ENCODE measurements at places on chromosomes 13 and 19.
A peak's percentile ranks its signal among the peaks of the same experiment; 100 is the strongest.

DNA sequence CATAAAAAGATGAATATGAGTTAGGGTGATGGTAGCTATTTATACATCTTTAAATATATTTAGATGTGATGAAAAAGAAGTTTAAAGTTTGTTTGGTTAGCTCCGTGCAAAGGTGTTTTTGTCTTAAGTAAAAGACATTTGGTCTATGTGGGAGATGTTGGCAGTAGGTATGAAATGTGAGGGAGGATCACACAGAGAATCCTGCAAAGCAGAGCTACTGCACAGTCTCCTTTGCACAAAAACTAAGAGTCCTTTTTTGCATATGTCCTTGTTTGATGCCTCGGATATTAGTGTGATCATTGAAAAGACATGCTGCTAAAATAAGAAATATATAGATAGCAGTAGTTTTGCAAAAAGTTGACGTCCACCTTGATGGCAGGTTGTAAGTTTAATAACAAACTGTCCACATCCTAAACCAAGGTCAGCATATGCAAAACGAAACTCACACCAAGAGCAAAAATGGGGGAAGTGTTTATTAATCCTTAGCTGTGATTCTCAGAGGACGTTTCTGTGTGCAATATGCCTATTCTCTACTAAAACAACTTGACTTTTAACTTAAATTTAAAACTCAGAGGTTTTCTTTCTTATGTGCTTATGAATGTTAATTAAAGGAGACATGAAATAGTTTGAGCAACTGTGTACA, 870.1 kb downstream of the PCDH9 start:
- DNase-seq, result no peak

GRCh38 chr13:36354842-36355623, 8.8 kb upstream of the SPART start:
- no peak for DNase-seq

- DNase-seq, result no peak
Observed at GRCh38 chr13:111577956-111578605, 257.6 kb downstream of the TEX29 start.

GRCh38 chr13:98810746-98811145, 58.3 kb upstream of the SLC15A1 start:
- no peak for DNase-seq

- no peak for DNase-seq
Observed at GRCh38 chr19:55244004-55244680, 14.7 kb downstream of the PPP6R1 start.

DNA sequence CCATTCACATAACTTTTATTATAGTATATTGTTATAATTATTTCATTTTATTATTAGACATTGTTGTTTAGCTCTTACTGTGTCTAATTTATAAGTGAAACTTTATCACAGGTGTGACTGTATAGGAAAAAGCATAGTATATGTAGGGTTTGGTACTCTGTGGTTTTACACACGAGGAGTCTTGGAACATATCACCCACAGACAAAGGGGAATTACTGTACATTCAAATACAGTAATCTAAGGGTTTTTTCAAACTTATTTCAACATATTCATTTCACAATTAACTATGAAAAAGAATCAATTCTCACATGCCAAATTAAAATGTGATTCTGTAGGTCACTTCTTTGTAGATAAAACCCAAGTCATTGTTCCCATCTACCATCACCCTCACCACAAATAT, 46.0 kb downstream of the RBM26 start:
- no peak for DNase-seq

DNA sequence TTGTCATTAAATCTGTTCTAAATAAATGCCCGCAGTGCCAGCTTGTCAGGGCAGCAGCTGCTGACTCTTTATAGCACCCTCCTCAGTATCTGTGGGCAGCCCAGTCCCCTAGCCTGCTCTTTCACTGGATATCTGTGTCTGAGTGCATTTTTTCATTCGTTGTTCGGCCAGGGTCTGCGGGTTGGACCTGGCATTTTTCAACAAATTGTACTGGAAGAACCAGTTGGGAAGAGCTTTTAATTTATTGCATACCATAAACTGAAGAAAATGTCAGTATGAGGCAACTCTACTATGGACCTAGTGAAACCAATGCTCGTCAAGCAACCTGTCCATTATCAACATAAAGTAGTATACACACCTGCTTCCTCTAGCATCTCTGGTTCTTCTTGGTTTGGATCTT, 8.6 kb downstream of the NLRP13 start:
- DNase-seq, result no peak

DNA sequence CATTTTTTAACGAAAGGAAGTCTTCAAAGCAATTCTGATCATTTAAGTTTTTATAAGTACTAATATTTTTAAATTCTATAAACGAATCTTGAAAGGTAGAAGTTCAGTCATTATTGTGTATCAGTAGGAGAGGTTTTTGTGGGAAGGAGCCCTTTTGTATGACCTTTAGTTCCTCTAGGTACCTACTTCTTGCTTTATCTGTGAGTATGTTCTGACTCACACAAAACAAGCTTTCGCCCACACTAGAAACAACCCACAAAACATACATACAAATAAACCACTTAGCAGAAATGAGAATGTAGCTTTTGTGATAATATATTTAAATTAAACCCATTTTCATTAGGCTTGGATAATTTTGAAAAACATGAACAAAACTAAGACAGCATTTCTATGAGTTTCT, 27.8 kb downstream of the ERCC5 start:
- DNase-seq, result no peak

GRCh38 chr19:488505-489417, 7.5 kb upstream of the MADCAM1 start:
- DNase-seq, result peak; percentile 96

- DNase-seq, result no peak
Observed at GRCh38 chr19:57305056-57305455, 15.2 kb upstream of the ZNF543 start.

- no peak for DNase-seq
Observed at GRCh38 chr13:100564444-100565223, 24.0 kb downstream of the GGACT start.

DNA sequence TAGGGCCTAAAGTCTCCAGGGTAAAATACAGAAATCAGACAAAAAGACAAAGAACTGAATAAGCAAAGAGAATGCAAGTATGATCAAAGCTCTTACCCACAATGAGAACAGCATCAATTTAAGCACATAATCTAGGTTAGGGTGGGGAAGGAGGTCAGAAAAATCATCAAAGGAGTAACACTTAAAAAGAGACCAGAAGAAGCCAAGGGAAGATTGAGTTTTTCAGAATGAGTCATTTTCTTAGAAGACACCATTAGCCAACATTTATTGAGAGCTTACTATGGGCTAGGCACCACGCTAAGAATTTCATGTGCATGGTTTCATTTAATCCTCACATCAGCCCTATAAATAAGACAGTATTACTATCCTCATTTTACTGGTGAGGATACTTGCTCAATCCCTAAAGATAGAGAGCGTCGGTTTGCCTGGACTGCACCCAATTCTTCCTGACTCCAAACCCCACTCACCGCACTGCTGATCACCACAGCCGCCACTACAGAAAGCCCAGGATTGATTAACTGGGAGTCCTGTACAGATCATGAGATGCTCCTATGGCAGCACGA, 1.7 kb upstream of the SHISA2 start:
- no peak for DNase-seq

DNA sequence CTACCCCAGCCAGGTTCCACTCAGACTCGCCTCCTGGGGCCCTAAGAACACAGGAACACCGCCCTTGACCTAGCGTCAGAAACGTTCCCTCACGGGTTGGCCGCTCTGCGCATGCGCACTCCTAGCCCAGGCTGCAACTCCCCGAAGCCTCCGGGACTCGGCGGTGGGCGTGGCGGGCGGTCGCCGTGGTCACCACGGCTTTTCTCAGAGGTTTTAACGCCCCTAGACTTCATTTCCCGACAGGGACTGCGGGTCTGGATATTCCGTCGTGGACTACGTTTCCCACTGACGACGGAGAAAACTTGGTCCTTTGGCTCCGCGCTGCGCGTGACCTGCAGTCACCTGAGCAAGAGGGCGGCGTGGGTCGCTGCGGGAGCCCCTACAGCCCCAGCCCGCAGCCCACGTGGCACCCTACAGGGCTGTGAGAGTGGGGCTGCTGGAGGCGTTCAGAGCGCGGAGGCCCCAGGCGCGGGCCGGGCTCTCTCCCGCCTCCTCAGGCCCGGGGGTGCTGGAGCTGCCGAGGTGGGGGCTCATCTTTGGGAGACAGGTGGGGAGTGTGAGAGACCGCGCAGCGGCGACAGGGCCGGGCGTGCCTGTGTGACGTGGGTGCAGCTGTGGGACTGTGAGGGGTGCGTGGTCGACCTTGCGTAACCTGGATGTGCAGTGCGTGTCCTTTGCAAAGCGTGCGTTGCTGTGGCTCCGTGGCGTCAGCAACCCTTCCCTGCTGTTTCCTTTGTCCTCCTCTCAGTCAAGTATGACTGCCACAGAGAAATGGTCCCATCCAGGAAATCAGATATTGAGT, 38.0 kb upstream of the ZNF573 start:
- peak; percentile 41 for DNase-seq

- DNase-seq, result no peak
Observed at GRCh38 chr13:44410328-44410859, 36.8 kb downstream of the SERP2 start.

DNA sequence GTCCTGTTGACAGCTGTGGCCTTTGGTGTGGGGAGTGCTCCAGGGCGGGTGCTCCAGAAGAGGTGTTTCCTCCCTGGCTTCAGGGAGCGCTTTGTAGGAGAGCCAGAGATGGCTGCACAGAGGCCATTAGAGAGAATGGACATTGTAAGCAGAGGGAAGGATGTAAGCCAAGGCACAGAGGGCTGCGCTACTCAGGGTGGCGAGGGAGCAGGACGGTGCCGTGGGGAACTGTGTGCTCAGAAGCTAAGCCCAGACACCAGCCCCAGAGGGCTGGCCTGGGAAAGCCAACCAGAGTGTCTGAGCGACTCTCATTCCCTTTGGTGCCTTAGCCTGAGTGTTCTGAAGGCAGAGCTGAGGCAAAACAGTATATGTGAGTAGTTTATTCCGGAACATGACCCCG, 92.2 kb downstream of the TSHZ3 start:
- DNase-seq, result no peak

- DNase-seq, result no peak
Observed at GRCh38 chr13:65959305-65959704, 1270.8 kb downstream of the PCDH9 start.

GRCh38 chr13:29936956-29937355, 86.5 kb upstream of the UBL3 start:
- peak; percentile 6 for DNase-seq

GRCh38 chr13:32354040-32354439, 38.7 kb downstream of the BRCA2 start:
- DNase-seq, result no peak

DNA sequence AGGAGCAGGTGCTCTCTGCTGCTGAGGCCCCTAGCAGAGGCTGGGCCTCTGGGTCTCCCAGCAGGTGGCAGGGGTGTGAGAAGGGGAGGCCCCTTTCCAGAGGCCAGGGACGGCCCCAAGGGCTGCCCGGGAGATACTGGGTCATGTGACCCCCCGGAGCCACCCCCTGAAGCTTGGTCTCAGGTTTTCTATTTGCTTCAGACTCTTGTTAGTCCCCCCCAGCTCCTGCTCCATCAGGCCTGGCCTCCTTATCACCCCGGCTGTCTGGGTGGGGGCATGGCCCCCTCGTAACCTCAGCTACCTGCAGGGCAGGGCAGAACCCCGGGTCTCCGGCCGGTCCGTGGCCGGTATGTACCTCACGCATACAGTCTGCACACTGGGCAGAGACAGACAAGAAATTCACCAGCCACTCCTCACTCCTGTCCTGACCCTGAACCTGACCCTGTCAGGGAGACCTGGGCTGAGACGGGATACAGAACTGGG, 13.2 kb upstream of the TCF3 start:
- no peak for DNase-seq

- peak; percentile 85 for DNase-seq
Observed at GRCh38 chr13:99086267-99087097, 108.6 kb upstream of the DOCK9 start.

- no peak for DNase-seq
Observed at GRCh38 chr19:44539236-44539826, 9.9 kb upstream of the CEACAM20 start.

DNA sequence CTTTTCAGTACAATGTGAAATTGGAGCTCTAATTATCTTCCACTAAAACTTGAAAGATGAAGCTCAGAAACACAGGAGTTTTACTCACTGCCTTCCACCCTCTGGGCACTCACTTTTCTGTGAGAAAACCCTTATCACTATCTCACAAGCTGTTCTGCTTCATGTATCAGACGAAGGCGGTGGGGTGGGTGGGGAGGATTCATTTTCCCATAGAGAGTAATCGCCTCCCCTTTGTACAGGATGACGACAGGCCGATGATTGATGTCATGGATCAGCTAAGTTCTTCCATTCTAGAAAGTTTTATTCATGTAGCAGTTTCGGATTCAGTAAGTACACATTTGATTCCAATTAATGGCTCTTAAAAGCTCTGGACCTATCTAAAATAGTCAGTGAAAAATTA, 139.9 kb downstream of the ZAR1L start:
- no peak for DNase-seq

GRCh38 chr19:43715776-43716175, at the start of gene IRGC:
Gene IRGC, plus strand, starts transcription at chr19:43716076. Its CDS starts 2,483 bp downstream, at chr19:43718559.
- DNase-seq, result no peak

- no peak for DNase-seq
Observed at GRCh38 chr13:74990992-74991391, 491.0 kb downstream of the TBC1D4 start.

DNA sequence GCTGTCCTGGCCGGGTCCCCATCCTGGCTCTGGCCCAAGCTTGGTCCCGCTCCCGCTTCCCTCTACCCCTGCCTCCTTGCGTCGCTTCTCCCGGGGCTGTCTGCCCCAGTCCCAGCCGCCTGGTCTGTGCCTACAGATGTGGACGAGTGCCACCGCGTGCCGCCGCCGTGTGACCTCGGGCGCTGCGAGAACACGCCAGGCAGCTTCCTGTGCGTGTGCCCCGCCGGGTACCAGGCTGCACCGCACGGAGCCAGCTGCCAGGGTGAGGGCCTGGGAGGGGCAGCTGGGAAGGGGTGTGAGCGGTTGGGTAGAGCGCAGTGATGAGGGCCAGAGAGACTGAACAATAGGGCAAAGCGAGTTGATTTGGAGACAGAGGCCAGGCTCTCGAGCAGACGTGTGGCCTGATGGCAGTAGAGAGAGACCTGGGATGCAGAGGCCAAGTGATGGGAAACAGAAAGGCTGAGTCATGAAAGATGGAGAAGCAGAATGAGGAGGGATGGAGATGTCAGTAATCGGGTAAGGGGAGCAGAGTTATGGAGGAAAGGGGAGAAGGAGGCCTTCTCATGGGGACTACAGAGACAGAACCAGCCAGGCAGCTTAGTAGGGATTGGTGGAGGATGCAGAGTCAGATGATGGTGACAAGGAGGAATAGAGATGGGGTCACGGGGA, 9.4 kb downstream of the LTBP4 start:
- DNase-seq, result peak; percentile 81

- DNase-seq, result no peak
Observed at GRCh38 chr19:15014579-15014978, 34.7 kb upstream of the CASP14 start.

GRCh38 chr19:53945441-53945840, 17.3 kb upstream of the CACNG8 start:
- DNase-seq, result no peak

Measured in CD4-positive, alpha-beta T cell treated with Interleukin-6 for 4 hours (primary cell).